ENCODE measurements at places on chromosomes 2 and 18.

DNA sequence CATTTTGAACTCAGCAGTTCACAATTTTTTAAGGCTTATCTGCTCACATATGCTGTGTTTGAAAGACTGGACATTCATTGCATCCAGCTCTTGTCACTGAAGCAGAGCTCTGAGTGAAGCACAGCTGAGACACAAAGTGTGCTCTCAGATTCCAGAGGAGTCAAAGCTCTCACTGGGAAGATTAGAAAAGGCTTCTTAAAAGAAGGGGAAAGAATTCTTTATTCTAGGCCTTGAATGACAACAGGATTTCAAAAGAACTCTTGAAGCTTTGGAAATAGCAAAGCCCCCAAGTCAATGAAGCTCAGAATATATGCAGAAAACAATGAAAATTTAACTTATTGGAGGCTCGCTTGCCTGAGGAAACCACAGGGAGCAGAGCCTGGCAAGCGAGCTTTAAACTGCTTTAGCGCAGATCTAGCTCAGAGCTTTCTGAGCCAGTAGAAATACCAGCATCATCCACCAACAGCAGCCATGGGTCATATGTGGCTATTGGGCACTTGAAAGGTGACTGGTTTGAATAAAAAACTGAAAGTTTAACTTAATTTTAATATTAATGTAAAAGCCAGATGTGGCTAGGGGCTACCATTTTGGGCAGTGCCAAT lies 369.7 kb downstream of the OSR1 start:
- DNase-seq = no peak

DNA sequence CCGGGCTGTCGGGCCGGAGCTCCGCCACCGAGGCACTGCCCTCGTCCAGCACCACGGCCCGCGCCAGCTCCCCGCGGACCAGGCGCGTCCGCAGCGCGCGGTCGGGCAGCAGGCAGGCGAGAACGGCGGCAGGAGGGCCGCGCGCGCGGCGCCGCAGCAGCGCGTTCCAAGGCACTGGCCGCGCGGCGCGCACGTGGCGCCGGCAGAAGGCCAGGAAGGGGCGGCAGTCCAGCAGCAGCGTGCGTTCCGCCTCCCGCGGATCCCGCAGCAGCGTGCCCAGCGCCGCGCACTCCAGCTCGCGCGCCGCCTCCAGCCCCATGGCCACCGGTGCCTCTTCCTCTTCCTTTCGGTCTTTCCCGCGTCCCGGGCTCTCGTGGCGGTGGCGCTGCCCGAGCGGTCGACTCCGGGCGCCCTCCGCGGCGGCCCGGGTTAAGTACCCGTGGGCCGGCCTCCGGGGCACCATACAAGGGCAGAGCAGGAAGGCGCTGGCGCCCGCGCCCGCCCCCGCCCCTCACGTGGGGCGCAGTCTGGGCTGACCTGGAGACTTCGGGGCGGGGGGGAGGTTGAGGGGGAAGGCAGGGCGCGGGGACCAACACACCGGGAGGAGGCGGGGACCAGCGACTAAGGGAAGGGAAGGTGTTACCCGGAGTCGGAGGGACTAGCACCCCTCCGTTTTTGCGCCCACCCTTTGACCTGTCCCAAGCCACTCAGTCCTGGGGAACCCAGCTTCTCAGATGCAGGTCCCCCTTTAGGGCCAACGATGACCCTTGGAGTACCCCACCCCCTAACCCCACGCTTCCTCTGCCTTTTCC lies at the start of gene DUSP2:
Gene DUSP2 (minus strand): TSS at position 405 of the 812 bp plus-strand sequence. CDS start 86 bp downstream, at position 319.
- peak; percentile 92 for DNase-seq

DNA sequence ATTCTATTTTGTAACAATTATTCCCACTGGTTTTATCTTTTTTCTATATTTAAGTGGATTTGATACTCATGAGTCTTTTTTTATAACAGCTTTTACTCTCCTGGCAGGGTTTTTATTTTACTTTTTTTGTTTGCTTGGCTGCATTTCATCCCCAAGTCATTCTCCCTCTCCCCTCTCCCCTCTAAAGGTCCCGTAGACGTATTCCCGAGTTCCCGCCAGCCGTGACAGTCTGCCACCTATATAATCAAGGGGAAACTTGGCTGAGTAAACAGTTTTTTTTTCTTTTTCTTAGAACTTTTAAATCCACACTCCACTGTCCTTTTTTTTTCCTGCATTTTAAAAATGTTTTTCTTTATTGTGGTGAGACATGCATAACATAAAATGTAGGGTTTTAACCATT lies 433.1 kb upstream of the HS6ST1 start:
- no peak for DNase-seq

- DNase-seq = no peak
Measured at GRCh38 chr2:158837645-158838044, 42.5 kb downstream of the DAPL1 start.

Data from M059J (cell line).